ENCODE measurements at places on chromosomes 4 and X.

GRCh38 chr4:169436734-169437133 lies 166.0 kb upstream of the SH3RF1 start:
- no peak for DNase-seq

DNA sequence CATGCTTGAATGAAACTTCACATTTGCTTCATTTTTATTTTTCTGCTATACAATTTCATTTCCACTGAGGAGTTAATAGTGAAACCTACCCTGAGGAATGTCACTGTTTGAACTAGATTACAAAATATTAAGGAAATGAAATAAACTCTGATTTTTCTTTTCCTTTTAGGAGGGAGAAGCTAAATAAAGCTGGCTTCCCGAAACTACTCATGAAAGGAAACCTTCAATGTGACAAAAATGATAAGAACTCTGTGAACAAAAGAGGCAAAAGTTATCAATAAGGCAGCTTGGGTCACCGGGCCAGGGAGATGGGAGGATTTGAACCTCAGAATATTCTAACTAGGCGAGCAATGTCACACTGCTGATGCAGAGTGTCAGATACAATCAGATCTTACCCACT lies 185.2 kb downstream of the APBB2 start:
- no peak for DNase-seq

DNA sequence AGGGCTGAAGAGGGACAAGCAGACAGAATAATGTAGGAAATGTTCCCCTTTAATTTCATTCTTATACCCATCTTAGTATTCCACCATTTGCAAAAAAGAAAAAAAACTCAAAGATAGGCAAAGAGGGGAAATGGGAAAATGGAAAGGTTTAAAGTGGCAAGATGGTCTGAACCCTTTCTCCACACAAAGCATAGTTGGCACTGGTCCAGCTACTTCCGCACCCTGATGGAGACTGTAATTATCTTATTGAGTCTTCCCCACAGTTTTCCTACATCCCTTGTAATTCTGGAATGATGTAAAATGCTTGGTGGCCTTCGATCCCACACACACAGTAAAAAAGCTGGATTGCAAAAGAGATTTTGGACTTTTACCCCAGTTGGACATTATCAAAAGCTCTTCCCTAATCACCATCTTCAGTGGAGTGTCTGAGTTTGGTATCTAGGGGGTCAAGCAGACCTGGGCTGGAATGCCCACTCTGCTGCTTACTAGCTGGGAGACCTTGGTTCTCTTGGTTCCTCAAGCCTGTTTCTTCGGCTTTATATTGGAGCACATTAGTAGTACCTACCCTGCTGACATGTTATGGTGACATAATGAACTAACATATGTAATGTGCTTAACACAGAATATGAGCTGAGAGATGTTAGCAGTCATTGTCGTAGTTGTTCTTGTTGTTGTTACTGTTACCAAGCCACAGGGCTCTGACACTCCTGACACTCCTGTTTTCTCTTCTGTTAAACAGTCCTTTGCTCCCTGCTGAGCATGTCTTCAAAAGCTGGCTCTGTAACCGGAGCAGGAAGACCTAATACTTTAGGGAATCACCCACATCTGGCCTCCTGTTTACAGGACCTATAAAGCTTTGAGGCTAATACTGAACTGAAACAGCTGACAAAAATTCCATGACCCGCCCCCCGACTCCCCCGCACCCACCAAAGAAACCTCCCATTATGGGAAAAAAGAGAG lies 4.7 kb downstream of the SRPX2 start:
- no peak for DNase-seq

DNA sequence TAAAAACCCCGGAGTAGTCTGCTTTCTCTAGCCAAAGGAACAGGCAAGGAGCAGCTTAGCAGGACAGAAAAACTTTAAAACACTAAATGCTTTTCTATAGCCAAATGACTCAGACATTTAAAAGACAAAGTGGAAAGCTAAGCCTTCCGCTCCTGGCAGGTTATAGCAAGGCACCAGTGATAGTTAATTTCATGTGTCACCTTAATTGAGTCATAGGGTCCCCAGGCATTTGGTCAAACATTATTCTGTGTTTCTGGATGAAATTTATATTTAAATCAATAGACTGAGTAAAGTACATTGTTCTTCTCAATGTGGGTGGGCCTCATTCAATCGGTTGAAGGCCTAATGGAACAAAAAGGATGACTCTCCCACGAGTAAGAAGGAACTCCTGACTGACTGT lies 885.7 kb upstream of the ADGRL3 start:
- DNase-seq: no peak

- DNase-seq: no peak
Measured at GRCh38 chrX:106955004-106955772, 35.0 kb downstream of the CLDN2 start.

DNA sequence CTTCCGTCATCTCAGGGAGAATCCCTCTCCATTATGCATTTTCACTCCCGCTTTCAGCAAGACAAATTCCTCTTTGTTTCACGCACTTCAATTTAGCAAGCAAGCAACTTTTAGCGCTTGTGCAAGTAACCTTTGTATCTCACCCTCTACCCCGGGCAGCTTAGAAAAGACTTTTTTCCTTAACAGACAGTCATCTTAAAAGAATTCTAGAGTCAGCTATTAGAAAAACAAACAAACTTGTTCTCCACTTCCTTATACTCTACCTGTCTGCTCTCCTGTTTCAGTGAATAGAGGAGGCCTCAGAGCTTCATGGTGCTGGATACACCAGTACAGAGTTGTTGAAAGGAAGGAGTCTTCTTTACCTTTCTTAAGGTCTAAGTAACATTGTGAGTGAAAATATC lies 12.1 kb downstream of the TIGD2 start:
- DNase-seq: no peak

- no peak for DNase-seq
Measured at GRCh38 chr4:156764145-156764544, 207.5 kb downstream of the PDGFC start.
